ENCODE measurements at places on chromosomes 16 and 17.
A peak's percentile ranks its signal among the peaks of the same experiment; 100 is the strongest.

DNA sequence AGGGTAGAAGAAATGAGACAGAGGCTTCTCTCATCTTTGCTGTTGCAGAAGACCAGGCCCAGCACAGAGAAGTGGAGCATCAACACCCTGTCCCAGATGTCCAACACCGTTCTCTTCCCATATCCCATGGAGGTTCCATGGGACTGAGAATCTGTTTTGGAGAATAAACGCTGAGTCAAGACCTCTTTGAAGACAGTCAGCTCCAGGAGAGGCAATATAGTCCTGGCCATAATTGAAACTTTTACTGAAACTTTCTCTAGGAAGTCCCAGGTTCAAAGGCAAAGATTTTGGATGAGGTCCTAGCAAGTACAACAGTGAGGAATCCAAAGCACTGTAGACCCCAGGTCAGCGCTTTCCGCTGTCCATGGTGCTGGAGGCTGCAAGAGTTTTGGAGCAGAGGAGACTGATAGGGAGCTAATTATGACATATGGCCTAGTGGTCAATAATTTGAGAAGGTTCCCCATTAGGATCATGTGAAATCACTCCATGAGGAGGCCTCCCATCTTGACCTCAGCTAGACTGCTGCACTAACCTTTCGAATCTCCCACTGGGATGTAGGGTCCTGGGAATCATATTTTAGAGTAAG, 36.0 kb downstream of the OSBPL7 start:
- peak; percentile 31 for DNase-seq

DNA sequence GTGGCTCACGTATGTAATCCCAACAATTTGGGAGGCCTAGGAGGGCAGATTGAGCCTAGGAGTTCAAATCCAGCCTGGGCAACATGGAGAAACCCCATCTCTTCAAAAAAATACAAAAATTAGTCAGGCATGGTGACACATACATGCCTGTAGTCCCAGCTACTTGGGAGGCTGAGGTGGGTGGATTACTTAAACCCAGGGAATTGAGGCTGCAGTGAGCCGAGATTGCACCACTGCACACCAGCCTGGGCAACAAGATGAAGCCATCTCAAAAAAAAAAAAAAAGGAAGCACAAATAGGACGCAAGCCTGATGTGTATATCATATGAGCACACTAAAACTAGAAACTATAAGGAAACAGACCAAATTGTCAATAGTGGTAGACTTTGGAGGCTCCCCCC, 17.1 kb upstream of the FLCN start:
- DNase-seq = no peak

GRCh38 chr16:23398987-23399805, 53.8 kb downstream of the COG7 start:
- DNase-seq = no peak

DNA sequence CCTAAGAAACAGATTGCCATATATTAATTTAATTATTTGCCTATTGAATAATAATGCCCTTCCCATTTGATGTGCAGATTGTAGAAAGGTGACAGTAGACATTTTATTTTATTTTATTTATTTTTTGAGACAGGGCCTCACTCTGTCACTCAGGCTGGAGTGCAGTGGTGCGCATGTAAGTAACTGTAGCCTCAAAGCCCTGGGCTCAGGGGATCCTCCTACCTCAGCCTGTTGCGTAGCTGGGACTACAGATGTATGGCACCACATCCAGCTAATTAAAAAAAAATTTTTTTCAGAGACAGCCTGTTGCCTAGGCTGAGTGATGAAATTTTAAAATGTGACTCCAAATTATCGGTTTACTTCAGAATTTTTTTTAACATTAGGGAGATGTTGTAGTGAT, 1110.0 kb upstream of the EEF2KMT start:
- DNase-seq = no peak

GRCh38 chr17:41697122-41697962, 8.7 kb downstream of the EIF1 start:
- DNase-seq = no peak

- DNase-seq = no peak
Observed at GRCh38 chr17:62882878-62883277, 74.8 kb upstream of the MARCHF10 start.

GRCh38 chr16:75043175-75043895, 44.5 kb downstream of the ZNRF1 start:
- no peak for DNase-seq
